Peyer's patch (tissue), 4 donors: ENCODE measurements at places on chromosomes 16 and 17. TPM values are rescaled to one million over a fixed set of nuclear protein-coding genes. Genes with fewer than 3 reads are reported as not detected.

DNA sequence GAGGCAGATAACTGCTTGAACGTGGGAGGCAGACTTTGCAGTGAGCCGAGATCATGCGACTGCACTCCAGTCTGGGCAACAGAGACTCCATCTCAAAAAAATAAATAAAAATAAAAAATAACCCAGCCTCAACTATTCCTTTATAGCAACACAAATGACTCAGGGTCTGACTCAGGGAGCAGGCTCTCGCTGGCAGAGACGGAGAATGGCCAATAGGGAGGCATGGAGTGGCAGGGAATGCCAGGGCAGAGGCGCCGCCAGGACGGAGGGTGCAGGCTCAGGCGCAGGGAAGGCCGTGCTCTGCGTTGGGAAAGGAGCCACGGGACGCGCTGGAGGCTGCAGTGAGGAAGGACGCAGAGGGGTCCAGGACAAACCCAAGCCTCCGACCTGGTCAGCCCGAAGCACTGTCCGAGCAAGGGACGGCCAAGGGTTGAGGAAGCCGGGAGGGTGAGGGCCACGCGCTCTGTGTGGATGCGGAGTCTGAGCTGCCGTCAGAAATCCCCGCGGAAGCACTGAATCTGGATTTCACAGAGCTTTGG is 40.3 kb downstream of the PKD1 start:
- no peak for DNase-seq

CDH15 gene
- not detected for total RNA-seq

PPM1E gene
- total RNA-seq, result 0.18 TPM

PLA2G10 gene
- total RNA-seq, result 6.7 TPM
